Neural crest cell (in vitro differentiated cells): ENCODE measurements at places on chromosomes 3 and 15.

DNA sequence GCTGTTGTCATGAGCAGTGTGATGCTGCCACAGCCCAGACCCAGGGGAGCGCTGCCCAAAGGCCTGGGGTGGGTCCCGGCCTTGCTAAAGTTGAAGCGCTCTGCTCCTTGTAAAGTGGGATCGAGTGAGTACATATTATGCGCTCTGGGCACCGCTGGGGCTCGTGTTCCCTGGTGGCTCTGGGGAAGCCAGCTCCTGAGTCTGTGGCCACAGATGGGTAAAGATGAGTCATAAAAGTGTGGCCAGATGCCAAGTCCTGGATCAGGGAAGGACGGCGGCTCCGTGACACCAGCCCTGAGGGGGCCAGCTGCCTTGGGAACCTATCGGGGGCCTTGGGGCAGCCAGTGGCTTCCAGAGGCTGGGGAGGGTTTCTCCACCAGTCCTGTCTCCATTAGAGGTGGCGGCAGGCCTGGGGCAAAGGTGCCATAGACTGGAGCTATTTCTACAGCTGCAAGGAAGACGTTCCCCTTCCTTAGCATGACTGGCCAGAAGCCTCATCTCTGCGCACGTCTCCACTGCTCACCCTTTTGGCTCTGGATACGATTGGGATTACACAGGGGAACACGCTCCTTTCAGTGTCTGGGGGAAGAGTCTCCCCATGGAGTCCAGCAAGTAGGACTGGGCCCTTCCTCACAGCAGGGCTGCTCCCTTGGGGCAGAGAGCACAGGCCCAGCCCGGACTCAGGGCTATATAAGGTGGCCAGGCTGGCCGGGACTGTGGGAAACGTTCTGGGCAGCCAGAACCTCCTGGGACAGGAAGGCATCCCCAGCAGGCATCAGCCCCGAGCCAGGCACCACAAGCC lies 1.2 kb upstream of the ITIH4 start:
- no peak for DNase-seq

- DNase-seq, result no peak
These were observed 49.7 kb downstream of the MAGEF1 start for GRCh38 chr3:184662187-184662586.

- no peak for DNase-seq
These were observed 429.6 kb downstream of the LPP start for GRCh38 chr3:188583341-188584161.

DNA sequence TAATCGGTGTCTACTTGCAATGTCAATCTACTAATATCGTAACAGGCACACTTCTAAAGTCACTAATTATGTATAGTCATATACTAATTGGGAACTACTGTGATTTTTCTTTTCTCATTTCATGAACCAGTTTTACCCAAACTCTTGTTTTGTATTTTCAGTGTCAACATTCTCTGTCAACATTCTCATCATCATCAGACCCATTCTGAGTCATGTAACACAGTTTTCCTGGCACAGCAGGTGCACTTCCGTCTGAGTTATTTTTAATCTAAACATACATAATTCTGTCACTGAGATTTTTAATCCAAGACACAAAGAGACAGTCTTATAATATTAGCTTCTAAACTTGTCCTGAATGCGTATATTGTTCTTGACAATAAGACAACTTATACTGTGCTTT lies 205.1 kb upstream of the EIF1B start:
- no peak for DNase-seq

DNA sequence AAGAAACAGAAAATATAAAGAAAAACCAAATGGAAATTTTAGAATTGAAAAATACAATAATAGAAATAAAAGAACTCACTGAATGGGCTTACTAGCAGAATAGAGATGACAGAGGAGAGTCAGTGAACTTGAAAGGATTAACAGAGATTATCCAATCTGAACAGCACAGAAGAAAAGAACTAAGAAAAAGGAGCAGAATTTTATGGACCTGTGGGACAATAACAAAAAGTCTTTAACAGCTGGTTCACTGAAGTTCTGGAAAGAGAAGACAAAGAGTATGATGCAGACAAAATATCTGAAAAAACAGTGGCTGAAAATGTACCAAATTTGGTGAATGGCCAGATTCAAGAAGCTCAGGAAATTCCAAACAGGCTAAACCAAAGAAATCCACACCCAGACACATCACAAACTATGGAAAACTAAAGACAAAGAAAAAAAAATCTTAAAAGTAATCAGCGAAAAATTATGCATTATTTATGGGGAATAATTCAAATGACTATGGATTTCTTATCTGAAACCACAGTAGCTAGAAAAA lies 9.7 kb upstream of the GNB5 start:
- DNase-seq, result no peak

GRCh38 chr3:187551416-187551815 lies 118.8 kb downstream of the SST start:
- no peak for DNase-seq

GRCh38 chr15:62257996-62258521 lies 93.0 kb upstream of the C2CD4B start:
- DNase-seq, result no peak

- peak; percentile 16 for DNase-seq
These were observed 359.7 kb upstream of the ROPN1 start for GRCh38 chr3:124351430-124352148.

DNA sequence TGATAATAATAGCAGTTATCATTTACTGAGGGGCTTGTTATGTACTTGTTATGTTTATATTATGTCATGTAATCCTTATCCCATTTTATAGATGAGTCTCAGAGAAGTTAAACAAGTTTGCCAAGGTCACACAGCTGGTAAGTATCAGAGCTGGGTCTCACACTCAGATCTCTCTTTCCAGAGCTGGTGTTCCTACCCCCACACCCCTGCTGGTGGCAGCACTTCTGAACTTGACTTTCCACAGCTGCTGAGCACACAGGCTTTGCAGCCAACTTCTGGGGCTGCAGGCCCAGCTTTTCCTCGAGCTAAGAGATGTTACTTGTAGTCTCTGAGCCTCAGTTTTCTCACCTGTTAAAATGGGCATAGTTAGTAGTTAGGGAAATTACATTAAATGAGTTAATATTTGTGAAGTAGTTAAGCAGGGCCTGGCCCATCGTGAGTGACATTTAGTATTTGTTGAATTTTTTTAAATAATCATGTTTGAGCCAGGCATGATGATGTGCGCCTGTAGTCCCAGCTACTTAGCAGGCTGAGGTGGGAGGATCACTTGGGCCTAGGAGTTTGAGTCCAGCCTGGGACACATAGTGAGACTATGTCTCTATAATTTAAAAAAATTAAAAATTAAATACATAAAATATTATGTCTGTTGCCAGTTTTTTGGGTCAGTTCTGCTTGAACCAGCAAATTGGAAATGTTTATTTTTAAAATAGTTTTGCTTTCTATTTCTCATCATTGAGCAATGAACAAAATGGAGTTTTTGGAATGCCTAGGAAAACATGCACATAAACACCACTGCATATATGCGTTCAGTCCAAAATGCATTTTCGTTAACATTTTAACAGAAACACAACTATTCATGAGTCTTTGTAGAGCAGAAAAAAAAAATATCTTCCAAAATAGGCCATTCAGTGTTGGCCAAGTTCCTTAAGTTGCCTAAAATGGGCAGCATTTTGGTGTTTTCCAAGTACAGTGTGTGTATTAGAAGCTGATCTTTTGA lies 87.3 kb downstream of the SMAD6 start:
- DNase-seq, result no peak

DNA sequence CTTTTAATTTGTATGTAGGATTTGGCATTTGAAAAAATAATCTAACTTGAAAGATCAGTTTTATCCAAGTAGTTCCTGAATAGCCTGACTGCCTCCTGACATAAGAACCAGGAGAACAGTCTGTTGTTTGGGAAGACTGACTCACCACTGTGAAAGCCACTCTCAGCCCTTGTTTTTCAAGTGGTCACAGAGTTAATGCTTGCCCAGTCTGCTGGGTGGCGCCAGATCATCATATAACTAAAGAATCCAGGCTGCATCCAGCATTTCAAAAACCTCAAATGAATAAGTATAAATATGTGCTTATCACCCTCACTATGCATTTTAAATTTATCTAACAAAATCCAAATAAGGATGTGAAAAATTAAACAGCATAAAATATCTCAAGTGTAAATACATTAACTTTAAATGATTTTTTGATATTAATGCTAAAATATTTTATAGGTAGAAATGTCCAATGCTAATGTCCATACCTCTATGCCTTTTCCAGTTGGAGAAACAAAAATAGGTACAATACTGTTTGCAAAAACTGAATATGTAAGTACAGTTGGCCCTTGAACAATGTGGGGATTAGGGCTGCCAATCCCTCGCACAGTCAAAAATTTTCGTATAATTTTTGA lies 26.9 kb upstream of the ZBBX start:
- DNase-seq, result peak; percentile 26

DNA sequence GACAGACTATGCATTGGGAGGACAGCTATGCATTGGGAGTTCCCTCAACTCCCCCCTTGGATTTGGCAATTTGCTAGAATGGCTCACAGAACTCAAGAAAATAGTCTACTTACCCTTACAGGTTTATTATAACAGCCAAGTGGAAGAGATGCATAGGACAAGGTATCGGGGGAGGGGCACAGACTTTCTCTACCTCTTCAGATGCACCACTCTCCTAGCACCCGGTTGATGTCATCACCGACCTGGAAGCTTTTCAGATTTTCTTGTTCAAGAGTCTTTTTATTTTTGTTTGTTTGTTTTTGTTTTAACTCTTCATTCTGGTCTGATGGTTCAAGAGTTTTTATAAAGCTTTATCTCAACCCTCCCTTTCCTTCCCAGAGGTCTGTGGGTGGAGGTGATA lies 20.7 kb upstream of the ADAMTS9 start:
- no peak for DNase-seq

DNA sequence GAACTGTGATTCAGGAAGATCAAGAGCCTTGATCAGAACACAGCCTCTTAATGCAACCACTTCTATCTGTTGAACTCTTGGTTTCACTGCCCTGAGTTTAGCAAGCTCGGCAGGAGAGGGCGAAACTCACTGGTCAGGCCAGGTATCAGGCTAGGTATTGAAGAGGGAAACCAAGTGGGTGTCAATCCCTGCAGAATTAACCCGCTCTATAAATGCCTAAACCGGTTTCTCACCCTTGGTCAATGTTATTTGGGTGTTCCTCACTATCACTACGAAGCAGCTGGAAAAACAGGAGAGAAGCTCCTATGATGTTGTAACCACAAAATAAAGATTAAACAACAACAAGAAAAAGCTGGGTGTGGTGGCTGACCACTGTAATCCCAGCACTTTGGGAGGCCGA lies 23.9 kb downstream of the LIPH start:
- DNase-seq, result no peak

DNA sequence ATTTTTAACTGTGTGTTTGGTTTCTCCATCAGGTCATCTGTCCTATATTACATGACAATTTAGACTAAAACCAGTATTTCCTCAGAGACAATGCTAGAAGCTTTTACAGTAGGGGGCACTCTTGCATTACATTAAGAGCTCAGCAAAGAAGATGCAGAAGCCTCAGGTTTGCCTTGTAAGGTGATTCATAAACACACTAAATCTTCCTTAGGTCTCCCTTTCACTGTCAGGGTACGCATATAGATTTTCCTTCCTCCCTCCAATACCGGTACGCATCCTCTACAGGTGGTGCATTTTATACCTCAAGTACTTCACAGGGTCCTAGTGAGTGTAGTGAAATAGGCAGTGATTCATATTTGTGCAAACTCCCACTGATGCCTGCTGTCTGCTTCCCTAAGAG lies 46.5 kb downstream of the CD86 start:
- no peak for DNase-seq

- DNase-seq, result no peak
These were observed 166.1 kb downstream of the FRMD5 start for GRCh38 chr15:44029003-44029402.

- DNase-seq, result no peak
These were observed 64.0 kb downstream of the FLNB start for GRCh38 chr3:58072052-58072762.

- no peak for DNase-seq
These were observed 5.5 kb upstream of the BUB1B start for GRCh38 chr15:40155270-40155910.

DNA sequence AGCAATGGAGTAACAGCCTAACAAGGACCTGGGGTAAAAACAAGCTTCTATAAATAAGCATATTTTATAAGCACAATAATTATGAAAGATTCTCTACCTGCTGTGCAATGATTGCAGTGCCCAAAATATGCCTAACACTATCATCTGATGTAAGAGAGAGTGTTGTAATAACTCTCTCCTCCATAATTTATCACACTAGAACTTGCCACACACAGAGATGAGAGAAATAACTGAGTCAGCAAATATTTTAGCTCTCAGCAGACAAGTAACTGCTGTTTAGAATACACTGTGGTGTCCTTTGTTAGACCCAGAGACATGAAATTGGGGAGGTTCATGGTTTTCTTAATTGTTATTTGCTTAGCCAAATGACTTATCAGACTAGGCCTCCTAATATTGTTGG lies 105.3 kb upstream of the ACP3 start:
- no peak for DNase-seq

- no peak for DNase-seq
These were observed 18.4 kb upstream of the RAD18 start for GRCh38 chr3:8981700-8982099.

- DNase-seq, result no peak
These were observed 83.4 kb upstream of the RNU6-1 start for GRCh38 chr15:67922971-67923945.

DNA sequence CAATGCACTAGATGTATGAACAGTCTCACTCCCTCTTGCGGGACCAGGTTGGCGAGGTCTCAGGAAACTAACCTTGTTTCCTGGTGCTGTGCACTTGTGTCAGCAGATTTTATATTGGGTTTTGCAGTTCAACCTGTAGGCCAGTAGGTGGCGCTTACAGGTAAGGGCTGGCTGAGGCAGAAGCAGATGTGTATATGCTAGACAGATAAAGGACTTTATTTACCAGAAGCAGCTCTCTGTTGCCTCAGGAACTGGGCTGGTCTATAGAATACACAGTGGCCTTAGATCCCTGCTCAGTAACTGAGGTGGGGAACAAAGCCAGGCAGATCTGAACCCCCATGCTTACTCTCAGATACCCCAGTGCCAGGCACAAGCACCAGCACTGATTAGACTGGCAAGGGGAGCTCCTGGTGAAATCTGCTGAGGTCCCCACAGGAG lies 296.8 kb downstream of the DOCK3 start:
- DNase-seq, result peak; percentile 40

DNA sequence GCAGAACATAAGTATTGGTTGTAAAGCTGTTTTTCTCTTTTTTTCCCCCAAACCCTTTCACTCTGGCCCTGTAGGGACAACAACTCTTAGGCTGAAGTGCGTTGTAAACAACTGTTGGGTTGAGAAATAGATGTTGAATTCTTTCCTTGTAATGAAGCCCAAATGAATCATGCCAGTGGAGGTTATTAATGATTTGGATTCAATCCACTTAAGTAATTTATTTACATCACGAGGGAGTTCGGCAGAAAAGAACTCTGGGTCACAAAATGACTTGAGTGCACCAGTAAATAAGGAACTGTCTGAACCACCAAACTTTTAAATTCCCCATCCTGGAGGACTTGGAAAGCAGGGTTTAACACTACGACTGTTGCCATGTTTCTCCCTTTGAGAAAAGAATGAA lies 218.9 kb downstream of the PDZRN3 start:
- no peak for DNase-seq
